Activated CD4-positive, alpha-beta T cell treated with anti-CD3 and anti-CD28 coated beads, Interleukin-2, amount 50 U/mL, for 4 hours (primary cell): ENCODE measurements at places on chromosomes 5 and 9.

- DNase-seq, result peak; percentile 71
These were observed 1.9 kb upstream of the FIBCD1 start for GRCh38 chr9:130940693-130941576.

DNA sequence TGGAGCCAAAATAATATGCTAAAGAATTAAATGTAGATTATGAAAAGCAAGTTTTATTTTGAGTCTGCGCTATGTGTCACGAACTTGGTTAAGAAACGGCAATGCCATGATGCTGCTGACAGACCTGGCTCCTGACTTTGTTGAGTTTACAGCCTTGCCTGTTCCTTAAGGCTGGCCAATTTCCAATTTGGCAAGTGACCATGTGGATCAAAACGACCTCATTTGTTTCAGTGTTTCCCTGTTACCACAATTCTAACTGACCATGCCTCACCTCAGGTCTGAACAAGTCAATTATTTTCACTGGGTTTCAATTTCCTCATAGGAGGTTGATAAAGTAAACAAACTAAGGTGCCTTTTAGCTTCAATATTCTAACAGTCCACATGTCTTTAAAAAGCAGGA, 461.4 kb downstream of the ZNF608 start:
- DNase-seq, result no peak

- DNase-seq, result no peak
These were observed 641.1 kb downstream of the ISL1 start for GRCh38 chr5:52024359-52024758.

GRCh38 chr5:130385656-130386055, 481.4 kb downstream of the CHSY3 start:
- DNase-seq, result no peak

GRCh38 chr5:142320851-142321560, 3.8 kb downstream of the SPRY4 start:
- no peak for DNase-seq

- no peak for DNase-seq
These were observed 13.3 kb upstream of the C5orf63 start for GRCh38 chr5:127086589-127086988.

- no peak for DNase-seq
These were observed 4.6 kb upstream of the ANP32B start for GRCh38 chr9:97978371-97979130.

DNA sequence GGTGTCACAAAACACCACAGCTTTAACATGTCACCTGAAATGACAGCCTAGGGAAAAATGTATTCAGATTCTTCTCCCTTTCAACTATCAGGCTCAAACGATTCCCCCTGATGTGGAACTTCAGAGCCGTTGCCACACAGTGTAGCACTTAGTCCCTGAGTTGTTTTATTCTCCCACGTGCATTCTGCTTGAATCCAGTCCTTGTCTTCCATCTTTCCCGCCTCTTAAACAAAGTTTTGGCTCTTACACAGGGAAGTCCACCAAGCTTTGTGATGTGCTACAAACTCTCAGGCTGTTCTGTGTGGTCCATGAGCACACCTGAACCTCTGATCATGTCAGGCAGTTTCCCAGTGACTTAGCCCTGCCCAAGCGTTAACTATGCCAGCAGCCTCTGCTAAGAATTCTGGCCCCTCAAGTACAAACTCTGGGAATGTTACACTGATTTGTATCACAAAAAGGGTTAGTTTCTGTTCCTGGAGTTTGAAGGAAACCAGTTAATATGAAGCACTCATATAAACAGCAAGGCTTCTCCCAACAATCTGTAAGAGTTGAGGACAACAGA, 45.8 kb upstream of the RNF38 start:
- no peak for DNase-seq

DNA sequence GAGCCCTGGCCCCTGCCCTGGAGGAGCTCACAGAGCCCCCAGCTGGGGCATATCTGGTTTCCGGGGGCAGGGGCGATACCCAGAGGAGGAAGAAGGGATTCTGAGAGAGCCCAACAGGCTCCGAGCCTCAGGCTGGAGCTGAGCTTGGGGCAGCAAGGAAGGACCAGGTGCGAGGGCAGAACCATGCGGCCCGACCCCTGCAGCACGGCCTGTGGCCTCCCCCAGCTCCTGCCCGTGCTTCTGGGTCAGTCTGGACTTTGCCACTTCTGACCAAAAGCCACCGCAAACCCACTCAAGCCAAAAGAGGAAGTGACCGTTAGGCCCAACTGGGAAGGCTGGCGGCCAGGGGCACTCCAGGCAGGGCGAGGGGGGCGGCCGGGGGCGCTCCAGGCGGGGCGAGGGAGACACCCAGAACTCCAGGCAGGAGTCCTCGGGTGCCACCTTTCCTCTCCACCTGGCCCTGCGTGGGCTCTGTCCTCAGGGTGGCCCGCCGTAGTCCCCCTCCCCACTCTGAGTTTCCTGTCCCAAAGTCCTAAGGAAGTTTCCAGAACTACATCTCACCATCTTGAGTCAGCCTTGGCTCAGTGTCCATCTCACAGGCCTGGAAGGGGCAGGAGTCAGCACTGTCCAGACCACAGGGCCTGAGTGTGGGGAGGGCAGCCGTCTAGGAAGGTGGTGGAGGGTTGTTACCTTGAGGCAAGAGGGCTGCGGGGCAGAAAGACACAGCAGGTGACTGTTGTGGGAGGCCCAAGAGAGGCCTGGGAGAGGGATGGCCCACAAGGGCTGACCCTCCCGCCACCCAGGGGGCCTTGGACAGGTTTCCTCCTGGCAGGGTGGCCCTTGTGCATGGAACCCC, 946 bp upstream of the LTC4S start:
- no peak for DNase-seq

- DNase-seq, result no peak
These were observed 13.2 kb downstream of the HNRNPH1 start for GRCh38 chr5:179610109-179610902.

- no peak for DNase-seq
These were observed 6.8 kb downstream of the CTSL start for GRCh38 chr9:87732756-87733155.

- DNase-seq, result no peak
These were observed 1.2 kb downstream of the CXXC5 start for GRCh38 chr5:139649082-139649991.

DNA sequence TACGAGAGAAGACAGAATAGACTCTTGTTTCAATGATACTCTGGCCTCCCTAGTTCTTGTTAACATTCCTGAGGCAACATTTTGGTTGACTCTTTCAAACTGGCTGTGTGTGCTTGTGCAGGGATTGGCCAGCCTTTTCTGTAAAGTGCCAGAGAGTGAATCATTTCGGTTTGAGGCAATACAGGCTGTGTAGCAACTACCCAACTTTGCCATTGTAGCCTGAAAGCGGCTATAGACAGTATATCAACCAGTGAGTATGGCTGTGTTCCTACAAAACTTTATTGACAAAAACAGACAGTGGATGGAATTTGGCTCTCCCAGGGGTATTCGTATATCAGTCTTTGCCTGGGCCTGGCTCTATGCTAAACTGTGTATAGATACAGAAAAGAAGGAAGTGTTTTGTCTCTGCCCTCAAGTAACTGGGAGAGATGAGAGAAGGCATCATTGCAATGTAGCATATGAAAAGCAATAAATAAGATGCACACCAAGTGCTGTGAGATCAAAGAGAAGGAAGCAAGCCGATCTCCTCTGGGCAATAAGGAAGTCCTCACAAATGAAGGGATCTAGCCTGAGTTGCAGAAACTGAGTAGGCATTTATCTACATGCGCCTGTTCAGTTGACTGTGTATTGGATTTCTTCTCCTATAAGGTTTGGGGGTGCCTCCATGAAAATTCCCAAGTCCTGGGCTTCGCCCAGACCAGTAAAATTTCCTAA, 568.0 kb upstream of the KLF4 start:
- DNase-seq, result no peak

GRCh38 chr9:21813575-21814473, 11.4 kb downstream of the MTAP start:
- DNase-seq, result peak; percentile 50

- no peak for DNase-seq
These were observed 743.9 kb downstream of the NR2F1-AS1 start for GRCh38 chr5:92836855-92837755.
